H1 (cell line): ENCODE measurements at places on chromosomes 1 and 21. TPM values are rescaled to one million over a fixed set of nuclear protein-coding genes. Genes with fewer than 3 reads are reported as not detected.

The TCHH gene
- 0.06 and 0.07 TPM in 2 replicates for total RNA-seq

The FASLG gene
- total RNA-seq, result not detected in 2 replicates

The ITLN2 gene
- total RNA-seq, result 4.7 and 5.6 TPM in 2 replicates

The ESRRG gene
- 1.4 and 1.7 TPM in 2 replicates for total RNA-seq

DNA sequence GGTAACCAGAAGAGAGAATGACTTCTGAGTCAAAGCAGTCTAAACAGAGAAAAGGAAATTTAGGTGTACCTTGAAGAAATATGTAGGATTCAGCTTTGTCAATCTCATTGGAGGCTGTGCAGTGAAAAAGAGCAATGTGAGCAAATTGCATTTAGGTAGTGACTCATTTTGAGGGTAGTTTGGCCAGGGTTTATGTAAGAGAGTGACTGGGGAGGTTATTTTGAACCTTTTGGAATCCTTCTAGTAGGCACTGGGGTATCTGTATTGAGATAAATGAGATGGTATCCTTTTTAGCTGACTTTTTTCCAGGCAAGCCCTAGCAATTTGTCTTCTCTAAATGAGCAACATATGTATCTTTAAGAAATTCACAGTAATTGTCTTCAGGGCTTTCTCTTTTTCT is 95.9 kb downstream of the DISP1 start:
- DNase-seq, result no peak
- H3K36me3 ChIP-seq, result no peaks in the 10 kb centered on the region
- H3K4me3 ChIP-seq, result no peak overlapping the region
- no peaks in the 10 kb centered on the region for H3K4me1 ChIP-seq
- H3K27me3 ChIP-seq, result no peaks in the 10 kb centered on the region

DNA sequence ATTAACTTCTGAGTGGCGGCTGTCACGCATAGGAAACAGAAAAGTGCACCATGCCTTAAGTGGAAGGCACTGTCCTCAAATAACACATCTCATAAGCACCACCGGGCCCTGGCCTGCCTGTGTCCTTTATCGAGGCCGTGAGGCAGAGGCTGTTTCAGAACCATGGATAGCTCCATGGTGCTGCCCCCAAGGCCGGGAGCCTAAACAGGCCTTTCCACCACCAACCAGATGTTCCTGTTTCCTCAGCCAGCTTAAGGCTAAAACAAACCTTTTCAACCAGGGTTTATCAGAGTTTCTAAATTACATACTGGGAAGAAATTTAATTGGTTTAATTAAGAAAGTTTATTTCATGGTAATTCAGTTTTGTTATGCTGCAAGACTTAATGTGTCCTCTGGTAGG is 114.4 kb downstream of the DMRTA2 start:
- no peak overlapping the region for H3K4me3 ChIP-seq
- no peaks in the 10 kb centered on the region for H3K4me1 ChIP-seq
- no peaks in the 10 kb centered on the region for H3K27me3 ChIP-seq
- peak; percentile 74 for DNase-seq
- no peaks in the 10 kb centered on the region for H3K36me3 ChIP-seq
- no peak overlapping the region for H3K27ac ChIP-seq

- H3K4me1 ChIP-seq, result no peaks in the 10 kb centered on the region
- H3K4me3 ChIP-seq, result no peak overlapping the region
- no peaks in the 10 kb centered on the region for H3K27me3 ChIP-seq
These were observed 12.5 kb upstream of the ABCB10 start for GRCh38 chr1:229570891-229571516.

GRCh38 chr1:38026592-38027200 is 14.2 kb downstream of the UTP11 start:
- peaks cover 33% of the 10 kb centered on the region for H3K36me3 ChIP-seq
- H3K4me1 ChIP-seq, result peaks cover 12% of the 10 kb centered on the region
- no peak overlapping the region for H3K27ac ChIP-seq

DNA sequence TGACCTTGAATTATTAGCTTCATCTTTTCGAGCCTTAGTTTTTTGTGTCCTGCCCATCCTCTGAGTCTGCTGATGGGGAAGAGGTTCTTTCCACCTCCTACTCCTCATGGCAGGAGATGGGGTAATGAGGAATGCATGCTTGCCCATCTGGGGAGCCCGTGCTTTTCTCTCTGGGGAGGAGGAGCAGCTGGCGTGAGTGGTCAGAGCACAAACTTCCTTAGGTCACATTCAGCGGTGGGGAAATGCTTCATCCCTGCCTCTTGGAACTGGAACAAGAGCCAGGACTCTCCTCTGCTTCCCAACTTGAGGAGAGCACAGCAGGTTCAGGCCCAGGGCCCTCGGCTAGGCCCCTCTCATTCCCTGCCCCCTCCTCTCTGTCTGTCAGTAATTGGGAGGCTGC is 155.0 kb downstream of the PCNX2 start:
- DNase-seq, result no peak
- H3K4me1 ChIP-seq, result no peaks in the 10 kb centered on the region
- H3K36me3 ChIP-seq, result no peaks in the 10 kb centered on the region
- H3K27ac ChIP-seq, result no peak overlapping the region
- H3K27me3 ChIP-seq, result no peaks in the 10 kb centered on the region
- H3K4me3 ChIP-seq, result no peak overlapping the region

- no peaks in the 10 kb centered on the region for H3K36me3 ChIP-seq
- H3K27ac ChIP-seq, result no peak overlapping the region
These were observed 92.7 kb upstream of the LRRC7 start for GRCh38 chr1:69475021-69475420.

DNA sequence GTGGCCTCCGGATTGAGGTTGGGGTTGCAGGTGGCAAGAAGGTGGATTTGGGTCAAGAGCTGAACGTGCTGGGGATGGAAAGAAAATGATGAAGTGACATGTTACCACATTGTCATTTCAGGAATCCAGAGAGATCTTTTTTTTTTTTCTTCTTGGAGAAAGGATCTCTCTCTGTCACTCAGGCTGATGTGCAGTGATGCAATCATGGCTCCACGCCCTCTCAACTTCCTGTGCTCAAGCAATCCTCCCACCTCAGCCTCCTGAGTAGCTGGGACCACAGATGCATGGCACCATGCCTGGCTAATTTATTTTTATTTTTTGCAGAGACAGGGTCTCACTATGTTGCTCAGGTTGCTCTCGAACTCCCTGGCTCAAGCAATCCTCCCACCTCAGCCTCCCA is 80.6 kb downstream of the GON4L start:
- no peak overlapping the region for H3K27ac ChIP-seq
- no peak for DNase-seq
- no peaks in the 10 kb centered on the region for H3K4me1 ChIP-seq

GRCh38 chr1:160086456-160086892 is 5.1 kb downstream of the KCNJ9 start:
- 0 out of 2 replicates have a peak, but pooled peaks cover 3% of the 10 kb centered on the region for H3K36me3 ChIP-seq
- H3K27me3 ChIP-seq, result peaks cover 33% of the 10 kb centered on the region
- no peak overlapping the region for H3K4me3 ChIP-seq
- no peak for DNase-seq

GRCh38 chr1:906600-907420 is 16.9 kb upstream of the SAMD11 start:
- peaks cover 5% of the 10 kb centered on the region; the same call in 1 of the 2 replicates for H3K4me1 ChIP-seq
- peak; percentile 46 for DNase-seq
- no peaks in the 10 kb centered on the region for H3K36me3 ChIP-seq

GRCh38 chr21:41816583-41817165 is 49.8 kb upstream of the RIPK4 start:
- no peak overlapping the region for H3K27ac ChIP-seq
- no peaks in the 10 kb centered on the region for H3K4me1 ChIP-seq
- H3K36me3 ChIP-seq, result peaks cover 6% of the 10 kb centered on the region; the same call in 1 of the 2 replicates
- DNase-seq, result peak; percentile 78

DNA sequence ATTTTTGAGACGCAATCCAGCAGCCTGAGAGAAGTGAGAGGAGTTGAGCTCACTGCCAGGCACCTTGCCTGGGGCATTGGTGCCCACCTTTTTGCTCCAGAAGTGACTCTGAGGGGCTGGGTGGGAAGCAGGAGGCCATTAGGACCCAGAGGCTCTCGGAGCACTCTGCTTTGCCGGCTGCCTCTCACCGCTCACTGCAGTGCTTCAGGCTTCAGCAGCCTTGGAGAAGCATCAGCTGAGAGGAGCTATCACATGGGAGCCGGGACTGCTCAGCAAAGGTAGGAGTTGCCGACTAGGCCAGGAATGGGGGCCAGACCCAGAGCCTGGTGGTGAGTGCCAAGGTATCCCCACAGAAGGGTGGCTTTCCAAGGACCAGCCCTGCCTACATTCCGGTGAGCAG is at the start of gene GPR61:
Gene GPR61, plus strand, starts transcription at position 197 of the 400 bp plus-strand sequence. CDS start 3,151 bp downstream, outside the sequence.
- H3K4me3 ChIP-seq, result peak within 1 kb of the TSS; percentile 9; the same call in 1 of the 2 replicates
- no peak for DNase-seq
- H3K4me1 ChIP-seq, result no peaks in the 10 kb centered on the region
- H3K27me3 ChIP-seq, result peaks cover 2% of the 10 kb centered on the region; the same call in 1 of the 2 replicates

DNA sequence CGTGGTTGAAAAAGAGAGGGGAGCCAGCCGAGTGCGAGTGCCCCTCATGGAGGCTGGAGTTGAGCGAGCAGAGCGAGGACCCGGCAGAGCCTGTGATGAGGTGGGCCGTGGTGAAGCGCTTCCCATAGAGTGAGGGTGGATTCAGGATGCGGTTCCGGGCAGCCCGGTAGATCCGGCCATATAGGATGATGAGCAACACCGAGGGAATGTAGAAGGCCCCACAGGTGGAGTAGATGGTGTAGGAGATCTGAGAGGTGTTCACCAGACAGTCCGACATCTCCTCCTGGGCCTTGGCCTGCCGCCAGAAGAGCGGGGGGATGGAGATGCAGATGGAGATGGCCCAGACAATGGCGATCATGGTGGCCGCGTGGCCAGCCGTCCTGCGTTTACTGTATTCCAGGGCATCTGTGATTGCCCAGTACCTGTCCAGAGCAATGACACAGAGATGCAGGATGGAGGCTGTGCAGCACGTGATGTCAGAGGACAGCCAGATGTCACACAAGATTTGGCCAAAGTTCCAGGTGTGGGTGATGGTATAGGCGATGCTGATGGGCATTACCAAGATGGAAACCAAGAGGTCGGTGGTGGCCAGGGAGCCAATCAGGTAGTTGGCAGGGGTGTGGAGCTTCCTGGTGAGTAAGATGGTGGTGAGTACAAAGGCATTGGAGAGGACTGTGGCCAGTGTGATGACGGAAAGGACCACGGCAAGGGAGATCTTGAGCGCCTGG is 23.7 kb downstream of the HTR1D start:
- no peak overlapping the region for H3K4me3 ChIP-seq
- no peak overlapping the region for H3K27ac ChIP-seq
- H3K27me3 ChIP-seq, result no peaks in the 10 kb centered on the region
- peaks cover 3% of the 10 kb centered on the region; the same call in 1 of the 2 replicates for H3K36me3 ChIP-seq

DNA sequence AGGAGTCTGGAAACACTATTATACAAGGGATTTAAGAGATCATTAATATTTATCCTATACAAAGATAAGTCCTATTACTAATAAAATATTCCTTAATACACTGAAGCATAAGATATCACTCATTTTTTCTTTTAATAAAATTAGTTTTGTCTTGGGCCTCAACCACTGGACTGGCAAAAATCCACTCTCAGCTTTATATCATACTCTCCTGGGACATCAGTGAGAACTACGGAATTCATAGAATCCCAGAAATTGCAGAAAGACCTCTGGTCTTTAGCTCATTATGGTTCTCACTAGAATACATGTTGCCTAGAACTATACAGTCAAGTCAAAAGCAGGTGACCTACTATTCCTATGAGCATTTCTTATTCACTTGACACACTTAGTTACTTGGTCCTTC is 285.0 kb downstream of the LRRC40 start:
- no peak overlapping the region for H3K4me3 ChIP-seq
- no peaks in the 10 kb centered on the region for H3K4me1 ChIP-seq
- no peak overlapping the region for H3K27ac ChIP-seq
- H3K36me3 ChIP-seq, result no peaks in the 10 kb centered on the region
- no peak for DNase-seq

GRCh38 chr1:102100666-102101065 is 103.9 kb upstream of the OLFM3 start:
- DNase-seq, result no peak
- H3K4me1 ChIP-seq, result no peaks in the 10 kb centered on the region; the same call in 1 of the 2 replicates
- H3K4me3 ChIP-seq, result no peak overlapping the region
- no peaks in the 10 kb centered on the region for H3K27me3 ChIP-seq
- no peaks in the 10 kb centered on the region for H3K36me3 ChIP-seq

DNA sequence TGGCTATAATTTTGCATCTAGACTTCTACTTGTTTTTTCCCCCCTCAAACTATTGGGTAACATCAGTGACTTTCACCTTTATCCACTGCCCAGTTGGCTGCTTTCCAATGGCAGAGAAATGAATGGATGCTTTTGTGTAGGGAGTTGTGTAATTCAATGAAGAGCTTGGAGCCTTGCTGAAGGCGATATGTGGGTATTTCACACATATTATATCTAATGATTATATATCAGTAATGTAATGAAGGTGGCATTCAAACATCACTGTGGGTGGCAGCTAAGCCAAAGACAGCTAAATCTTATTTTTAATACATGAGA is 81.2 kb downstream of the TGFB2 start:
- H3K27ac ChIP-seq, result no peak overlapping the region
- H3K4me3 ChIP-seq, result no peak overlapping the region
- H3K4me1 ChIP-seq, result no peaks in the 10 kb centered on the region
- no peak for DNase-seq

DNA sequence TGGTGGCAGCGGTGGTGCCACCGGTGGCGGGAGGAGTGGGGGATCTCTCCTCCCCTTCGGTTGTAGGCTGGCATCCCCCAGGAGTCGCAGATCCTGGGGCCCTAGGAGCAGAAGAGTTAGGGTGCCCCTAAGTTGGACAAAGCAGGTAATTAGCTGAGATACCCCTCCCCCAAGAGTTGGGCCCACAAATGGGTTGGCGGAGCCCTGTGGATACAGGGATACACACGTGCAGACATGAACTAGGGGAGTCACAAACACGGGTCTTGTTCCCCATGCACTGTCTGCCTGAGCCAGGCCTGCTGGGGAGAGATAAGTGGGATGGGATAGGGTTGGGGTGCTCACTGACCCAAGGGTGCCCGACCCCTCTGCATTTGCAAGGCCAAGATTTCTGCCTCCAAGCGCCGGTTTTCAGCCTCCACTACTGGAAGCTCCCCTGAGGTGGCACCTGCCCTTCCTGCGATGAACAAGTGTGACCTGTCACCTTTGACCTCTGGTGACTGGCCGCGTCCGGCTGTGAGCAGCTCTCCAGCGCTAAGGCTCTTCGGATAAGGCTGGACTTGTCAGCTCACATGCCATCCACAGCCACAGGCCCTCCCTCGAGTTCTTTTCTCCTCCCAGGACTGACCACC is 1.8 kb downstream of the CCDC17 start:
- H3K4me1 ChIP-seq, result no peaks in the 10 kb centered on the region; the same call in 1 of the 2 replicates
- no peak for DNase-seq
- no peak overlapping the region for H3K4me3 ChIP-seq
- H3K27me3 ChIP-seq, result no peaks in the 10 kb centered on the region

DNA sequence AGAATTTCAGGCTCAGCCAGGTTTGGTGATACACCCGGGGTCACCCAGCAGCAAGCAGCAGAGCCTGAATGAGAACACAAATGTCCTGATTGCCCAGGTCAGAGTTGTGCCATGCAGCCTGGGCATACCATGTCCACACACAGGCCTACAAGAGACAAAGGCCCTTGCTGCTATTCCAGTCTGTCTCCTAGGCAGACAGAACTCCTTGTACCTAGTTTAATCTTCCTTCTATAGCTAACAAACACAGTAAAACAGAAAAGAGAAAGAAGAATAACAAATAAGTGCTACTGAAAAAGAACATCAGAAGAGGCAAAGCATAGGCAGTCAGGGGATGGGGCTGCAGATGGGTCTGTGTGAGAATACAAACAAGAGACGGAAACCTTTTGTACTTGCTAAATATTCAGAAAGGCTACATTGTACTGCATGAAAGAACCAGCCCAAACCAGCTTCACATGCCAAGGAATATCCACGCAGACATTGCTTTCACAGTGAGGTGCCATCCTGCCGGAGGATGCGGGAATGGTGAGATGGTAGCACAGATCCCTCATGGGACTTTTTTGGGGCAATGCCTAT is 401.7 kb downstream of the OMA1 start:
- no peaks in the 10 kb centered on the region for H3K27me3 ChIP-seq
- H3K27ac ChIP-seq, result no peak overlapping the region
- no peak for DNase-seq
- H3K4me3 ChIP-seq, result no peak overlapping the region
- no peaks in the 10 kb centered on the region for H3K4me1 ChIP-seq
